ENCODE measurements at places on chromosomes 4 and X.

DNA sequence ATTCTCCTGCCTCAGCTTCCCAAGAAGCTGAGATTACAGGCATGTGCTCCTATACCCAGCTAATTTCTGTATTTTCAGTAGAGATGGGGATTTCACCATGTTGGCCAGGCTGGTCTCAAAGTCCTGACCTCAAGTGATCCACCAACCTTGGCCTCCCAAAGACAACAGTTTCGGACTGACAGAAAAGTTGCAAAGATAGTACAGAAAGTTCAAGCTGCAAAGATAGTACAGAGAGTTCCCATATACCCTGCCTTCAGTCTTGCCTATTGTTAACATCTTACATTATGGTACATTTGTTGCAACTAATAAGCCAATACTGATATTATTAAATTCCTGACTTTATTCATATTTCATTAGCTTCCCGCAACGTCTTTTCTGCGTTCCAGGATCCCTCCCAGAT is 65.8 kb downstream of the SUPT20HL2 start:
- DNase-seq, result no peak

GRCh38 chr4:116665716-116666115 is 419.7 kb downstream of the TRAM1L1 start:
- DNase-seq, result no peak

DNA sequence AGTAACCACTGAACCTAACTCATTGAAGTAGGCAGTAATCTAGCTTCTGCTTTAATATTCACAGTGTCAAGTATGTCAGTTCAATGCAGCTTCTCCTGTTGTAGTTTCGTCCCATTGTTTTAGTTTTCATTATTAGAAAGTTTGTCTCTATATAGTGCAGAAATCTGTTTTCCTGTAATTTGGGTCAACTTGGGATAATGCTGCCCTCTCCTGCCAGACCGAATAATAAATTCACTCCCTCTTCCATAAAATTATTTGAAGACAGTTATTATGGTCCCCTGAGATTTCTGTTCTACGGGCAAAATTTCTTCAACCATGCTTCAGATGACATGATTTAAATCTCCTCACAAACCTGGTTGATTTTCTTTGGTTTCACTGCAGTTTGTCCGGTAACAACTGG is 4.6 kb upstream of the LUZP4 start:
- DNase-seq, result no peak

DNA sequence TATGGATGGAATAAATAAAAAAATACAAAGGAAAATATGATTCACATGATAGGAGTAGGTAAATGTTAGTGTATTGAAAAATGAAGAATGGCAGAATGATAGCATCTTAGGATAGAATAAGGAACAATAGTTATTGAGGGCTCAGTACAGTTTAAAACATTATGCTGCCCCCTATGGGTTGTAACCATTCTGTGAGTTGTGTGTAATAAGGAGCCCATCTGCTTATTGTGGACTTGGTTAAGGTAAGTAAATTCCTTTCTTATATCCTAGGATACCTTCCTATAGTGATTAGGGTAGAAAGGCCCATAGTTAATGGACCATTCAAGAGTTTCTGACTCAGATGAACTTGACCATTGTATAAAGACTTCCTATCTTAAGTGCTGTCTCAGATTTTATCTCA is 195.8 kb downstream of the PDHA2 start:
- peak; percentile 27 for DNase-seq

DNA sequence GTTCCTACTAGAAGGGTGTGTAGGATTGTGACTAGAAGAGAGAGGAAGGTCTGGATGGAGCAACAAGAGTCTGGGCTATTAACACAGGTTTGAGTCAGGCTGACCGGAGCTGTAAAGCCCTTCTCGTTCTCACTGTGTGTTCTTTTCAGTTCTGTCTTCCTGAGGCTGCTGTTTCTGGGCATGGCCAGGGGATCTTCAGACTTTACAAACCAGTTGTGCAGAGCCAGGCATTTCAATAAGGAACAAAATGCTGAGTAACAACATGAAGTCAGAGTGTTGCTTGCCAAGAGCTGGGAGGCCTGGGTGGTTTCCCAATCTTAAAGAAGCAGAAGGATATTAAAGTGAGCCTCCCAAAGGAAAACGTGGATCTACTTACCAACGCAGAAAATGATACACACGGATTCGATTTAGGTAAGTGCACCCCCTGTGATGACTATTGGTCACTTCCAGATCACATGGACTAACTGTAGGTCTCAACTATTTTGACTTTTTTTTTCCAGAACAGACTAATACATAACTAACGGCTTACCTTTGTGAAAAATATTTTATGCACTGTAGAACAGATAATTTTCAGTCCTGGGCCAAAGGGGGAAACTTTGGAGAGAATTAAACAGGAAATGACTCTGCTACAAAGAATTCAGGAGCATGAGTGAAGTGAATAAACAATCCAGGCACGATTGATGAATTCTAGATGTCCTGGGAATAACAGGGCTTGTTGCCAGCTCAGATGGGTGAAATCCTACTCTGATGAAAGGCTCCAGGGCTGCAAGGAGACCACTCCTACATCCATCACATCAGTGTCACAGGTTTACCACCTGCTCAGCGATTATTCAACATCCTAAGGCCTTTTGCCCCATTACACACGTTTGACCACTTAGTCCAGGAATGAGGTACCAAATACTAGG is 94.5 kb downstream of the ANXA3 start:
- no peak for DNase-seq

Measured in MM.1S (cell line).